ENCODE measurements at places on chromosomes 5 and 9.

DNA sequence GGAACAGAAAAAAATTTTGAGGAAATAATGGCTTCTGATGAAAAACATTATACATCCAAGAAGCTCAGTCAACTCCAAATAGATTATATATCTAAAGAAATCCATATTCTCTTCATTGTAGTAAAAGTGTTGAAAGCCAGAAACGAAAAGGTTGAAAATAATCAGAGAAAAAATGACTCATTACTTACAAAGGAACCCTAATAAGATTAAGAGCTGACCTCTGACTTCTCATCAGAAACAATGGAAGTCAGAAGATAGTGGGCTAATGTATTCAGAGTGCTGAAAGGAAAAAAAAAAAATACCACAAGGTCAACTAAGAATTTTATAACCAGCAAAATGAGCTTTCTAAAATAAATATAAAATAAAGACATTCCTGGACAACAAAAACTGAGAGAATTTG lies 60.0 kb downstream of the HSD17B4 start:
- no peak for DNase-seq

- no peak for DNase-seq
These were observed 53.6 kb downstream of the FBXO4 start for GRCh38 chr5:41978676-41979075.

- DNase-seq, result no peak
These were observed 17.7 kb downstream of the TTLL11 start for GRCh38 chr9:122075135-122076030.

DNA sequence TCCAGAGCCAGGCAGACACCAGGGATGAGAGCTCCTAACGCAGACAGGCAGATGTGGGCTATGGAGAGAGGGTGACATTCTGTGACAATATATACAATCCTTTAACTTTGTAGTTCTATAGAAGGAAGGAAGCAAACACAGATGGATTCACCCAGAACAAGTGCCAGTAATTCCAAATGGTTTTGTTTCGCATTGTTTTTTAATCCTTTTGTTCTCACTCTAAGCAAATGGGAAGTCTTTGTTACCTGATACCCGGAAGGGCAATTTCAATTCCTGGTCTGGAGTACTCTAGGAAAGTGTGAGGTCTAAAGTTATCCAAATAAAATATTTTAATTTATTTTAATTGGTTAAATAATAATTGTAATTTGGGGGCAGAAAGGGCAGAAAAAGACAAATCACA lies 2.5 kb downstream of the FRMD3 start:
- DNase-seq, result no peak

GRCh38 chr5:80139466-80139972 lies 104.4 kb downstream of the THBS4 start:
- DNase-seq, result no peak

DNA sequence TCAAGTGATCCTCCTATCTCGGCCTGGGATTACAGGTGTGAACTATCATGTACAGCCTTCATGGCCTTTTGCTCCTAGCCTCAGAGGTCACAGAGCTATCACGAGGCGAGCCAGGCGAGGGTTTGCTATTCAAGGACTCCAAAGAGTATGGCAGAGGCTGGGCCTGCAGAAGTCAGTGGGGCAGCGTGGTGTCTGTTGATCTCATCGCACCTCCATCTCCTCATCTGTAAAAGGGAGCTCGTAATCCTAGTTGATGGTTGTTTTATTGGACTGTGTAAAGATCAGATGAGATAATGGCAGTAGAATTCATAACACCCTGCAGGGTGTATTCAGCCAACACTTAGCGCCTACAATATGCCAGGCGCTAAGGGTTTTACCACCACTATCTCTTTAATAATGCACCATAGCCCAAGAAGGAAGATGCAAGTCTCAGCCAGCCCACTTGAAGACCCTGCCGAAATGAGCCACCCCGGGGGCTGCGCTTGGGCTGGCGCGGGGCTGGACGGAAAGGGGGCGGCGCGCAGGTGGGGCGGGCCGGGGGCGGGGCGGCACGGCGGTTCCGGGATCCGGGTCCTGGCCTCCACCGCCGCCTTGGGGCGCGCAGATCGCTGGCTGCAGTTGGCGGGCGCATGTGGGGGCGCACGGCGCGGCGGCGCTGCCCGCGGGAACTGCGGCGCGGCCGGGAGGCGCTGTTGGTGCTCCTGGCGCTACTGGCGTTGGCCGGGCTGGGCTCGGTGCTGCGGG lies at the start of gene GALNT12:
GALNT12 (plus strand) TSS at position 601 of the 744 bp plus-strand sequence; CDS start at position 630, 29 bp downstream.
- no peak for DNase-seq

GRCh38 chr5:56359809-56360685 lies 126.9 kb upstream of the ANKRD55 start:
- DNase-seq, result no peak

GRCh38 chr9:133783331-133783731 lies 45.2 kb upstream of the SARDH start:
- DNase-seq, result no peak

- DNase-seq, result no peak
These were observed 120.0 kb downstream of the DAB2IP start for GRCh38 chr9:121771418-121771817.

DNA sequence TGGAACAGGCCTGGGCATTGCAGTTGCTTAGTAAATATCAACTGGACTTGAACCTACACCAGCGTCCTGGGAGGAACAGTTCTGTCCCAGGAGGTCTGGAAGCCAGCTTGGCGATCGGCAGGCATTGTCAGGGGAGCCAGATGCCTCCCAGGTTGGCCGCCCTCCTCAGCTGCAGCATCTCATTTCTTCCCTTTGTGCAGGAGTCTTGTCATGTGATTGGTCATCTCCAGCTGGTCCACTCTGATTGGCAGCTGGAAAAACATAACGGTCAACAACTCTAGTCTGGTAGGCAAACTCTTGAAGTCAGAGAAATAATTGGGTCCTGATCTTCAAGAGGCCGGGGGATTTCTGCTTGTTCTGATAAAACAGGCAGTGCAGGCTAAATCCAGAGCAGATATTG lies 29.6 kb upstream of the NCS1 start:
- DNase-seq, result no peak

DNA sequence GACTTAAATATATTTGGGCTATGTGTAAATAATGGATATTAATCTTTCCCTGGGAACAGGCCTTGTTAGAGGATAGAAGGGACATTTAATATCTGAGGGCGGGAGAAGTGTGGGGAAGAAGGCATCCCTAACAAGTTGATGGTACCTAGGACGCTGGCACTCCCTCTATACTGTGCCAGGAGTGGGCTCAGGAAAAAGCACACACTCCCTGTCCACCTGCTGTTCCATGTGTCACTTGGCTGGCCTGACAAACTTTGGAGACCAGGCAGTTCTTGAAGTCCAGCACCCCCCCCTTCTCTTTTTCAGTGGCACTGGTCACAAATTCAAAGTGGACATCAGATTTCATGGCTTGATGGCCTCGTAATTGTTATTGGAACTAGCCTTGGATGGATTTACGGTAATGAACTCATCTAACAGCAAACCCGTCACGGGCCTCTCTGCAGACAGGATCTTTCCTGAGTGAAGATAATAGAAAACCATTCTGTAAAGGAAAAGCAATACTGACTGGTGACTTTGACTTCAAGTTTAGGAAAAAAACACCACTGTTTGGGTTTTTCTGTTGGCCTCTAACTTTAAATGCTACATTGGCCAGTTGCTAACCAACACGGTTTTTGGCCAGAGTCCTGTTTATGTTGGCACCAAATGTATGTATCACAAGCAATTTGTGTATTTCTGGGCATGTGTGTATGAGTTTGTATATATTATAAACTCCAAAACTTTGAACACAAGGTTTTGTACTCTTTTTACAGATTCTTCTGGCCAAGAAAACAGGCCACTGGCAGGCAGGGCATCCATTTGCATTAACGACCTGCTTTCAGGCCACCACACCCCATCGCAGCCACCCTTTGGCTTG lies 552.6 kb downstream of the CCDC171 start:
- no peak for DNase-seq

DNA sequence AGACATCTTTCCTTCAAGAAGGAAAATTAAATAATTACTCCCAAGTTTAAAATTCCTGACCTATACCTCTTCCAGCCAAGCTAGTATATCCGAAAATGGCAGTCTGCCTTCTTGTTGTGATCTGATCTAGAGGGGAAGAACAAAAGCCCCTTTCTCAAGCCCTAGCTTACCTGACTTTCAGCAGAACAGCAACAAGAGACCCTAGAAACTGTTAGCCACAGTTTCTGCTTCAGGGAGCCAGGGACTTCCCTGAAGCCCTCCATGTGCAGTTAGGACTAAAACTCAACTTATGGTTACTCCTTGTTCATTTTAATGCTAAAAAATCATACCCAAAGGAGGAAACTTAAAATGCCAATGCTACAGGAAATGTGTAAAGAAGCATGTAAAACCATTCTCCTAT lies 366.7 kb upstream of the CTNND2 start:
- no peak for DNase-seq

- DNase-seq, result no peak
These were observed 137.5 kb downstream of the C5orf15 start for GRCh38 chr5:133830911-133831310.

DNA sequence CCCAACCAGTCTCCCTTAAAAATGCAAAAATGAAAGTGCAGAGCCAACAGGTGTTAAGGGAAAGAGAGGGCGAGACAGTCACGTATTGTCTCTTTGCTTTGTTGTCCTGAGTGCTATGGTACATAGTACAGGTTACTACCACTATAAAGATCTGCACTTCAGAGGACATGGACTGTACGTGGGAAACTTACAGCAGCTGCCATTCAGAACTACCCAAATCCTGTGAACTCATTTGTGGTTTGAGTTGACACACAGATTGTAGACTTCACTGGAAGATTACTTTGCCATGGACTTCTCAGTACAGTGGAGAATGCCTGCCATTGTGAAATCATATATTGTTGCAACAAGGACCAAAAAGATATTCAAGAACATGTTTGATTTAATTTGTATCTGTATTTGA lies 34.8 kb downstream of the FBXO38 start:
- DNase-seq, result no peak

- no peak for DNase-seq
These were observed 200.1 kb downstream of the GADD45G start for GRCh38 chr9:89804766-89805531.

- no peak for DNase-seq
These were observed 2.2 kb downstream of the ZNF366 start for GRCh38 chr5:72505016-72505415.

- no peak for DNase-seq
These were observed 10.6 kb downstream of the SPINK4 start for GRCh38 chr9:33250458-33250995.

DNA sequence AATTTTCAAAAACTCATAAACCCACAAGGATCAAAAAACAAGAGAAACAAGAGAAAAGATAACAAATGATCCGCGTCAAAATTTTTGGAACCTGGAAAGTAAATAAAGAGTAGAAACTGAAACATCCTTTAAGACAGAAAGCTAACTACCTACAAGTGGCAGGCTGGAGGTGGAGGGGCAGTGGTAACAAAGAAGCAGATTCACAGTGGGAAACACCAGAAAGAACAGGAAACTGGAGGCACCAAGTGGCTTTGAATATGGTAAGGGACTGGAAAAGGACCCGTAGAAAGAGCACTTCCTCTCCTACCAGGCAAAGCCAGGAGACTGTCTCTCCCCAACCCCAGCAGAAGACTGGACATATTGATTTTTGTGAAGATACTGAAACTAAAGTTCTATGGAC lies 100.6 kb upstream of the TARS1 start:
- no peak for DNase-seq

DNA sequence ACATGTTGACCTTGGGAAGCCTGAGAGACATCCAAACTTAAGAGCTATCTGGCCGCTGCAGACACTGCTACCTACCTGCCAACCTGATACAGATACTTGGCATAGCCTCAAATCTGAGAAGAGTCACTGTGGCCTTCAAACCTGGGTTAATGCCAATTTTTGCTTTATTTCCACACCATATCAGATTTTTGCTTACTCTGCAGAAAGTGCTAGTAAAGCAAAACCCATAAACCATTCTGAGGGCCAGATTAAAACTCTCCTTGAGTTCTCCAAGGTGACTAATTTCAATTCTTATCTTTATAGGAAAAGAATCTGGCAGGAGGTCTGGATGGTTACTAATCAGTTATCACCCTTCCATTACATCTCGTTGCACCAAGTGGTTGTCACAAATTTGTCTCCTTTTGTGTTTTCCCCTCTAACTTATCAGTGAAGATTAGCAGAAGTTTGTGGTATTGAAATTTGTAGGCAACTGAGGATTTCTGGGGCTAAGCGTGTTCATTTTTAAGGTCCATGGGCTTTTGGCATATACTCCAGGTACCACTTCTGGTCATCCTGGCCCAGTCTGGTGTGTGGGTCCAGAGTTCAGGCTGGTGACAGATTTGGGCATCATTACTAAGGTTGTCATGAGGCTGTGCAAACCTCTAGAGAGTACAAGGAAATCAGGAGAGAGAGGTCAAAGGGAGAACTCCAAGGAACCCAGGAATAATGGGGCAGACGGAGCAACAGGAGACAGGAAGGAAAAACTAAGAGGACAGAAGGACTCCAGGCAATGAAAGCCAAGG lies 177.9 kb downstream of the TSSK1B start:
- no peak for DNase-seq

DNA sequence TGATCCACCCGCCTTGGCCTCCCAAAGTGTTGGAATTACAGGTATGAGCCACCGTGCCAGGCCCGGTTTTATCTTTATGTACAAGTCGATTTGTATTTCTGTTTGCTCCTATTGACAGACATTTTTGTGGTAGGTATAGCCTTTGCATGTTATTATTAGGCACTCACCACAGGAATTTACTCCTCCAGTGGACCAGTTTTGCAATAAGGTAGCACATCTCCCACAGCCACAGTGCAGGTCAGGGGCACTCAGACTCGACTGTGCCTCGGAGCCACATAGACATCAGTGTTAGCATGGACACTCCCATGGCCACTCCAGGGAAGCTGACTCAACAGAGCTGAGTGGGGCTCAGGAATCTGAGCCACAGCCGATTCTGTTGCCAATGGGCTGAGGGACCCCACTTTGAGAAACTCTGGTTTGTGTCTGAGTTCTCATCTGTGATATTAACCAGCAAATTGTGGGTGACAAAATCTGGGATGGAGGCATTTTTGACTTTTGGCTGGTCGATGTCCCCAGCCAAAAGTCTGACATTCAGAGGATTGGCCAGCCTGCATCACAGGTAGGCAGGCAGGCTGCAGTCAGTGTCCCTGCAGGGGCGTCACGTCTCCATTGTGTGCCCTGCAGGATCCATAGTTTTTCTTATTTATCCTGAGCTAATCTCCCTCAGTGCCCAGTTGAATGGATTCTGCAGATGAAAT lies 15.0 kb upstream of the SHB start:
- DNase-seq, result no peak

- DNase-seq, result no peak
These were observed 123.5 kb downstream of the CTNND2 start for GRCh38 chr5:11780641-11781345.

- DNase-seq, result no peak
These were observed 20.5 kb downstream of the TGFBR1 start for GRCh38 chr9:99125446-99125845.

DNA sequence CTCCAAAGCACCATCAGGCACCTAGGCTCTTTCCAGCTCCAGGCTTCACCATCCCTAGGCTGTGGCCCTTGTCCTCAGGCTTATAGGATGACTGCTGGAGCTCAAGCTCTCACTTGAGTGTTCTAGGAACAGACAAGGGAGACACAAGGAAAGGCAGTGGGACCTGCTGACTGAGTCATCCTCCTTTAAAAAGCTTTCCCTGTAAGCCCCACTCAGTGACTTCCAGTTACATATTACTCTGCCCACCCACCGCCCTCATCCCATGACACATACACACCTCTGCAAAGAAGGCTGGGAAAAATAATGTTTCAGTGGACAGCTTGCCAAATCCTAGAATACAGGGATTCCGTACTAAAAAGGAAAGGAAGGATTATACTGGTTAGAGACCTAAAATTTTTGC lies 154.2 kb upstream of the ZNF366 start:
- no peak for DNase-seq

- no peak for DNase-seq
These were observed 3.2 kb upstream of the TMEM268 start for GRCh38 chr9:114607671-114608524.

All from NCI-H2081 treated with DMSO at 0.1 percent for 48 hours (cell line).